HCEC 1CT (cell line): ENCODE measurements at places on chromosomes 3 and 15.

DNA sequence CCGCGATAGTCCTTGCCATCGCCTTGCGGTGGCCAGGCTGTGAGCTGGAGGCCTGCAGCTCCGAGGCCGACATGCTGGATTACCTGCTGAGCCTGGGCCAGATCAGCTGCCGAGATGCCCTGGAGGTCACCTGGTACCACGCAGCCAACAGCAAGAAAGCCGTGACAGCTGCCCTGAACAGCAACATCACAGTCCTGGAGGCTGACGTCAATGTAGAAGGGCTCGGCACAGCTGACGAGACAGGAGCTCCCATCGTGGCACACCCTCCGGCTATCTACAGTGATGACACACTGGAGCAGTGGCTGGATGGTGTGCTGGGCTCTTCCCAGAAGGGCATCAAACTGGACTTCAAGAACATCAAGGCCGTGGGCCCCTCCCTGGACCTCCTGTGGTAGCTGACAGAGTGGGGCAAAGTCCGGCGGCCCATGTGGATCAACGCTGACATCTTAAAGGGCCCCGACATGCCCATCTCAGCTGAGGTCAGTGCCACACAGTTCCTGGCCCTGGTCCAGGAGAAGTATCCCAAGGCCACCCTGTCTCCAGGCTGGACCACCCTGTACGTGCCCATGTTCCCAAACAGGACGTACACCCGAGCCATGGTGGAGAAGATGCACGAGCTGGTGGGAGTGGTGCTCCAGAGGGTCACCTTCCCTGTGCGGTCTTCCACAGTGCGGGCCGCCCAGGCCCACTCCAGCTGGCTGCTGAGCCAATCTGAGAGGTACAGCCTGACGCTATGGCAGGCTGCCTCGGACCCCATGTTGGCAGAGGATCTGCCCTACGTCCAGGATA is 70.2 kb downstream of the FAM43A start:
- DNase-seq, result no peak

GRCh38 chr3:168066882-168067281 is 28.8 kb downstream of the GOLIM4 start:
- DNase-seq, result no peak

DNA sequence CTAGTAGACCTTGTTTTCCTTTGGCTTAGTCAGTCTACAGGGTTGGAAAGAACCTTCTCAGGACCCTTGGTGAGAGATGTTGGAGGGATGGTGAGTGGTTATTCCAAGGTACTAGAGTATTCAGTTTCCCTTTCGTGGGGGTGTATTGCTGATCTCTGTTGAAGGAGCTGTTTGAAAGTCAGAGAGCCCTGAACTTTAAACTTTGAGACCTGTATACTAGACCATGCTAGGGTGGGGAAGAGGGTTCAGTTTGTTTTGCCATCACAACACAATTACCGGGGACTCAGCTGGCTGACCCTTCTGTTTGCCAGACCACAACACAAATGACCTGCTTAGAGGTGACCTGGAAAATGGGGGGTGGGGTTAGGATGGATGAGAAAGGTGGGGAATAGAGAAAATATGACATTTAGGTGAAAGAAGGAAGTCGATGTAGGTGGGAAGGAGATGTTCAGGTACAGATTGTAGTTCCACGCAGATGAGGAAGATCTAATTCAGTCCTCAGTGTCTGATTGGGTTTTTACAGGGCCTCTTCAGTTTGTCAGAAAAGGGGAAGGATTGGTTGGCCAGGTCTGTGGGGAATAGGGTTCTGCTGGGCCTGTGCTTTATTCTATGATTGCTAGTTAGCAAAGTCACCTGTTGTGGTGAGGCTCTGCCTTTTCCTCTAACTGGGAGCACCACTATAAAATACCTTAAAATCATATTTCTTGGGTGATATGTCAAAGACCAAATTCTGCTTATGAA is 6.8 kb downstream of the UBE2E2 start:
- no peak for DNase-seq

DNA sequence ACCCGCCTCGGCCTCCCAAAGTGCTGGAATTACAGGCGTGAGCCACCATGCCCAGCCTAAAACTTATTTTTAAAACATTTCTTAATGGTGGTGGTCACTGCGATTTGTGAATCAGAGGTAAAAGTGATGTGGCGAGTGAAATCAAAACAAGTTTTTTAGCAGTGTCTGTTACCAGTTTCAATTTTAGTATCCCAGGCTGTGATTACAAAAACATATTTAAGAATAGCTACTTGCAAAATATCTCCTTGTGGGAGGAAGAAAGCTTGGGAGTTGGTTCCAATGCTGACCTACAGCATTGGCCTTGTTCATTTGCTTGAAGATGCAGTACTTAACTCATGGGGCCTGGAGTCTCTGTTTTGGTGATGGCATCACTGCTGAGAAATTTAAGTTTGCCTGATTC is 4.5 kb downstream of the RAB7A start:
- DNase-seq, result no peak

DNA sequence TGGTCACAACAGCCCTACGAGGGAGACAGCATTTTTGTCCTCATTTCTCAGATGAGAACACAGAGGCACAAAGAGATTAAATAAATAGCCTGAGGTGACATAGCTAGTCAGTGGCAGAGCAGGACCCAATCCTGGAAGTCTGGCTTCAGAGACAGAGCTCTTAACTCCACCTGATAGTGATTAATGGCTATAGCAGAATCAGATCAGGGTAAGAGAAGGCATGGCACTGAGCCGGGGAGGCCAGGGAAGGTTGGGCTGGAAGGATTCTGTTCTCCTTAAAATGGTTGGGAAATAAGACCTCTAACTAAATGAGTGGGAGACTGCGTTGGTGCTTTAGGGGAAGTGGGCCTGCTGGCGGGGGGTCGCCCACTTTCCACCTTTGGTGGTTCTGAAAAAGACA is 104.5 kb downstream of the VGLL4 start:
- DNase-seq, result no peak

GRCh38 chr15:32669896-32670611 is 28.5 kb downstream of the SCG5 start:
- no peak for DNase-seq
